ENCODE measurements at places on chromosomes 4 and X.

DNA sequence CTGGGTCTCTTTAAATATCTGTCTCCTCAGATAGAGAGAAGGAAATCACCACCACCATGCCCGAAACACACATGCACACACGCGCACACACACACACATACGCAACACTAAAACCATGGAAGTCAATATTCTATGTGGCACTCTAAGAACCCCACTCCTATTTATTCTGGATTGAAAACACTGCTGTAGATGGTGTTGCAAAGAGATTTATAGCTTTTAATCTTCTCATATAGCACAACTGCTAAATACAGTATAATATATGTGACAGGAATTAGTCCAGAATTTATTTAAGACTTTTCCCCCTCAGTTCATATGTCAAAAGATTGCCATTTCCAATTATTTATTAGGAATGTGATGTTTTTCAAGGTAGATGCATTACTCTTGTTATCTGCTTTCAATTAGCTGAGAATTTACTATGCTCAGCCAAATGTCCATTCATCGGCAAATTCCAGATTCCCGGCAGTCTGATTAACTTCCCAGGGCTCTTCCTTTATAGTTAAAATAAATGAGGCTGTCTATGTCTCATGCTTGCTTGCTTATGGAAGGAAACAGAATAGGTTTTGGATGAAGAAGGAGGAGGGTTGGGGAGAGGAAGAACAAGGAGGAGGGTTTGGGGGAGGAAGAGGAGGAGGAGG lies 115.4 kb upstream of the NDP start:
- DNase-seq = no peak

DNA sequence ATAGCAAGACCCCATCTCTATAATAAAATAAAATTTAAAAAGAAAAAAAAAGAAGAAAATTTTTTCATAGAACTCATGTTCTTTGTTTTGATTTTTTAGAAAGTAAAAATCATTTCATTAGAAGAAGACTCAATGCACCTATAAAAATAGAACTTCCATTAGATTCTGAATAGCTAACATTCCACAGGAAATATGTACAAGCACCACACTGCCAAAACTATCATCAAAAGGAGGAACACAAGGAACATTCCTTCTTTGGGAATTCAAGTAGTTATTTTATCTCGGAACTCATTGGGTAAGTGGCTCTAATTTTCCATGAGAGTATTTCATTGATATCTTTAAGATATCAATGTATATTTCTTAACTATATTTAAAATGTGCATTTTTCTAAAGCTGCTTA lies 157.6 kb downstream of the CAMK2D start:
- DNase-seq = no peak

DNA sequence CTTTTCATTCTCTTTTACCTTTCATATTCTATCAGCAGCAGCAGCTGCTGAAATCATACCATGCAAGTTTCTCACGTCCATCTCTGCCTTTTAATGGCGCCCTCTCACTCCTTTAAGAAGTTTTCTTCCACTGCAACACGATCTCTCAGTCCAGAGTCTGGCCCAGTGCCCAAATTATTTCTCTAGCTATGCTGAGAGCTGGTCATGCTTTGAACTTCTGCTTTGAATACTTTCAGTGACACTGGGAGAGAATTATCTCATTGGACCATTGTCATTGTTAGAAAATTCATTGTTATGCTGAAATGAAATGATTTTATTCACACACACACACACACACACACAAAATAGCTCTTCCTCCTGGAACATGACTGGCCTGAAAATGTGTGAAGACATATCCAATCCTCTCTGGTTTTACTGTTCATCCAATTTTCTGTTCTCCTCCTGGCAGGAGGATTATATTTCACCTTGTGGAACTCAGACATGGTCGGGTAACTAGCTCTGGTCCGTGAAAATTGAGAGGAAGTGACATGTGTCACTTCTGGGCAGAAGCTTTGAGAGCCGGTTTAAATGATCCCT lies 1.3 kb upstream of the PDHA1 start:
- DNase-seq = no peak

DNA sequence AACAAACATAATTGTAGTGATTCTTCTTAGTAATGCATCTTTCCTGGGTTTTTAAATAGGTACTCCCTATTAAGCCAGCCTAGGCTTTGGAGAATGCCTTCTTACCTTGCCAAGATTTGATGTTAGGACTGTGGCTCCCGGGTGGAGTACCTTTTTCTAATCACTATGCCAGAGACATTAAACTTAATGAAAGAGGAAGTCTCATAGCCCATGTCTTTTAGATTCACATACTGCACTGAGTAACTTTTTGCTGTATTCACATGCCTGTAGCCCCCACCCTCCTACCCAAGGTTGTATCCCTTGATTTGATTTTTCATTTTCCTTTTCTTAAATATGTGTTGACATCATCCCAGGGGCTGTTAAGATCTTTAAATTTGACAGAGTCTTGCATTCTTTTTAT lies 104.2 kb upstream of the TLR2 start:
- no peak for DNase-seq

DNA sequence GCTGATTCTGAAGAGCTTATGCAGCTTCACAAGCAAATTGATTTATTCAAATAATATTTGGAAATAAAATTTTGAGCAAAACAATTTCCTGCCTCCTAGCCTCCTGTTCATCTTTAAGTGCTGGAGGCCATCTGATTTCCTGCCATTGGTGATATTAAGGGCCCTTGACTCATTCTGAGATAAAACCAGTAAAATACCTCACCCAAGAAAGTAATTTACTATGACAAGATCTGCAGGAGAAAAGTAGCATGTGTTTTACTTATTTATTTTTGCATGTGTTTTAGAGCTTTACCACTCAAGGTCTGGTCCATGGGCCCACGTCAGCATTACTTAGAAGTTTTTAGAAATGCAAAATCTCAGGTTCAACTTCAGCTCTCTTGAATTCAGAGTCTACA lies 67.7 kb downstream of the DCLK2 start:
- no peak for DNase-seq

- DNase-seq = no peak
Measured at GRCh38 chr4:144340931-144341330, 200.4 kb upstream of the GYPA start.

GRCh38 chr4:99809326-99809725 lies 7.3 kb upstream of the DAPP1 start:
- DNase-seq = no peak

GRCh38 chr4:98996056-98996764 lies 689 bp downstream of the METAP1 start:
- DNase-seq = peak; percentile 32

- peak; percentile 5 for DNase-seq
Measured at GRCh38 chr4:186074189-186074588, 5.2 kb downstream of the TLR3 start.

DNA sequence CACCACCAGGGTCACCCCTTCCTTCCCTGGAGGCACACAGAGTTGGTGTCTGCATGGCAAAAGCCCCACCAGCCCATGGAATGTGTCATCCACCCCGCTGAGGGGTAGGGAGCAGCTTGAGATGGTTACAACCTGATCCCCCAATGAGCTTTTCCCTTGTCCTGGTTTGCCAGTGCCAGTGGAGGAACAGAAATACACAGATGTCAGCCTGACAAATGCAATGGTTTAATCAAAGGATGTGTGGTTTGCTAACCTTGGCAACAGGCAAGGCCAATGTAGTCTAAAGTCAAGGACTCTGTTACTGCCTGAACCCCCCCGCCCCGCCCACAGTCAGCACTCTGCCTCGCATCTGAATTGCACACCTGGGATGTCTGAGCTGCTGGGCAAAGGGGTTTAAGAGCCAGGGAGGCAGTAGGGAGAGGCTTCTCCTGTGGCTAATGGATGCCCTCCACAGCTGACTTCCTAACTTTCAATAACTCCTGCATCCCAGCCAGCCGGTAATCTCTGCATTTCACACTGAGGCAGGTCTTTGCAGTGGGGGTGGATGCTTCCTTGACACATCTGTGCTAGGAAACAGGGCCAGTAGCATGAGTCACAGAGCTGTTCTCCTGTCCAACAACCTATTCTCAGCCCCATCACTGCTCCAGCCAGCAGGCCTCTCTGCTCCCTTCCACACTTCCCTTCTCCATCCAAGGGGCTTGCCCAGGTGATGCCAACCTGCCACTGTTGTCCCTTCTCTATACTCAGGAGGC lies 137.5 kb downstream of the AMMECR1 start:
- no peak for DNase-seq

- DNase-seq = no peak
Measured at GRCh38 chr4:177264788-177265422, 44.8 kb upstream of the NEIL3 start.

GRCh38 chr4:6204098-6204497 lies 3.7 kb upstream of the JAKMIP1 start:
- DNase-seq = no peak

GRCh38 chr4:117010671-117011070 lies 74.7 kb downstream of the TRAM1L1 start:
- no peak for DNase-seq

GRCh38 chr4:2725380-2725779 lies 30.8 kb downstream of the TNIP2 start:
- no peak for DNase-seq

- DNase-seq = no peak
Measured at GRCh38 chr4:112564706-112565270, 48.8 kb upstream of the NEUROG2 start.

GRCh38 chr4:84389406-84389805 lies 109.7 kb downstream of the NKX6-1 start:
- DNase-seq = no peak

DNA sequence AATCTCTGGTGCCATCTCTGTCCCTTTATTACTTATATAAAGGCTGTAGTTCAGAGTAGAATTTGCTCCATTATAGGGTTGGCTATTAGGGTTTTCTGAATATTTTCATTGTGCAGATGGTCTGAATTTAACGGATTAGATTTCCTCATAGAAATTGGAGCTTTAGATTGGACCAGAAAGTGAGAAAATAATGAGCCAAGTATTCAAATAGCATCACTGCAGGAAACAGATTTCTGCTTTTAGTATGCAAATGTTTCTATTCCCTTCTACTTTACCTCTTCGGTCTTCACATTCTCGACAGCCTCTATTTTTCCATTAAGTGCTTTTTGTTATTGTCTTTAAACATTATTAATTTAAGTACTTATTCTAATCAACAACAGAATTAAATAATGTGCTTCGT lies 55.4 kb downstream of the TRIM2 start:
- no peak for DNase-seq

DNA sequence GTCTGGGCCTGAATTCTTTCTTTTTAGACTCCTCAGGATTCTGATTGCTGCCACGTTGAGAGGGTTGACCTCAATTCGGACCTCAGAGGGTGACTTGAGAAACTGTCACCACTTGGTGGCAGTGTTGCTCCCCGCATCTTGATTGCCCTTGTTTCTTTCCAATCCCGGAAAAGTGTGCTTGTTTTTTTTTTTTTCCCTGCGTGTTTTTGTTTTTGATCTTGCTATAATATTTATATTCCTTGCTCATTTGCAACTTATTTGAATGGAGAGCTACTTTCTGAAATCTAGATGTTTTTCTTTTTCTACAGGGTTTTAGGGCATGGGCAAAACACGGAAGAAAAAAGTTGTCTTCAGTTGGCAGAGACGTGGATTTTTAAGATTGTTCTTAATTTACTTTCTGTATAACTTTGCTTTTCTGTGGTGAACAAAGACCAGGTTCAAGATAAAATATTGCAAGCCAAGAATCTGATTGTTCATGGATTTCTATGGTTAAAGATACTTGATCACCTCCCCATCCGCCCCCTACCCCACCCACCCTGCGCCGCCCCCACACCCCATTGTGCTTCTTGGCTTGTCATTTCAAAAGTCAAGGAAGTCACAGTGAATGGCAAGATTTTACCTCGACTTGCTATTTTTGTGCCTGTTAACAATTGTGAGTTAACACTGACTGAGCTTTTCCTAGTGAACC lies 102.0 kb downstream of the PTTG2 start:
- peak; percentile 44 for DNase-seq
